Natural killer cell treated with Interleukin-12 subunit alpha and Interleukin-12 subunit beta and Interleukin-15 and Interleukin-18, amount 100 ng/mL, for 72 hours (primary cell): ENCODE measurements at places on chromosomes 5 and 9. TPM values are rescaled to one million over a fixed set of nuclear protein-coding genes. Genes with fewer than 3 reads are reported as not detected.

DNA sequence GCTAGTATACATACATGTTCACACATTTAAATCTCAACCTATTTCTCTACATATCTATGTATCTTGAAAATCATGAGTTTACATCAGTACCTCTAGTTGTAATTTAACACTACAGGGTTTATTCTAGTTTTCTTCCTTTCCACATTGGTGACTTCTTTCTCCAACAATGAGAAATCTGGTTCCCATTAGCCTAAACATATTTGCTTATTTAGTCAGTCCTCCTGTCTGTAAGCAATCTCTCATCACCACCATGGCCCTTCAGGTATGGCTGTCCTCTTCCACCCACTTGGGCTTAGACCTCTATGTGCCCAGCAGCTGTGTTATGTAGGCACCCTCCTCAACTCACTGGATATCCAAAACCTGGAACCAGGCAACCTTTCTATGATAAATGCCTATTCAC is 8.0 kb upstream of the SPATA31D1 start:
- DNase-seq = no peak

DNA sequence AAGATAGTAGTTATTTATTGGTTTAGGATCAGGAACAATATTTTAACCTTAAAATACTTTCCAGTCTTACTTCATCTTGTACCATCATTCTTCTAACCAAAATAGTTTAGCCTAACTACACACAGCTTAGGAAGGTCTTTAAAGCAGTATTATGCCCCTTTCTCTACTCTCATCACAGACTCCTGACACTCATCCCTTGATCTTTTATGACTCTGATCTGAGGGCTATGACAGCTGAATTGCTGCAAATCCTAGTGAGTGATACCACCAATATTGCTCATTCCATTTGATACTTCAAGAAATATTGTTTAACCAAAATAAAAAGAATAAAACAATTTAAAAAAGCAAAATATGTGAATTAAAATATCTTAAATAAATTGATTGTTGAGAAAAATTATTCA is 746.6 kb upstream of the ACO1 start:
- DNase-seq = no peak

GRCh38 chr9:70675868-70676370 is 261.5 kb upstream of the KLF9 start:
- no peak for DNase-seq

- DNase-seq = no peak
Measured at GRCh38 chr5:83513491-83513890, 41.9 kb downstream of the VCAN start.

DNA sequence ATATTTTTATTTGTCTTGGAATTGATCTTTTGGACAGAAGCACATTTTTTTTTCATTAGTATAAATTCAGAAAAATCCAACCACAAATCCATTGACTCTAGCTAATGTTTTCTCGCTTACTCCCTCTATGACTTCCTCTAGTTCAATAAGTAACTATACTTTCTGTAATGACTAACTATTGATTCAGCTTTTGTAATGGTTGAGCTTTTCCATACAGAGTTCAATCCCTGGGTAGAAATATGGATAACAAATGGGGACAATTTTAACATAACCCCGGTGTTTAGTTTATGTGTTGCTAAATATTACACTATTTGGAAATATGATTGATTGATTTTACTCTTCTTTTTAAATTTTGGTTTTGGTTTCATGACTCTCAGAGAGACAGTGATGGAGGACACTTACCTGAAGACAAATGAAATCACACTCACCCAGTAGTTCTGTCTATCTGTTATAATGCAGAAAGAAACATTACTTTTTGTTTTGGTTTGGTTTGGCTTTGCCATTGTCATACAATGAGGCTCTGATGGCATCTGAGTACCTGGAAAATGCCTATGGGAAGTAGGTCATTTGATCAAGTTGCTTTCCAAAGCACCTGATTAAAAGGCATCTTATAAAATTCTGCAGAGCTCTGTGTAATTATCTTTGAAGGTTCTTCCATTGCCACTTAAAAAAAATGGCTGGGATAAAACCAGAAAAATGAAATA is 309.7 kb upstream of the MPDZ start:
- DNase-seq = no peak

DNA sequence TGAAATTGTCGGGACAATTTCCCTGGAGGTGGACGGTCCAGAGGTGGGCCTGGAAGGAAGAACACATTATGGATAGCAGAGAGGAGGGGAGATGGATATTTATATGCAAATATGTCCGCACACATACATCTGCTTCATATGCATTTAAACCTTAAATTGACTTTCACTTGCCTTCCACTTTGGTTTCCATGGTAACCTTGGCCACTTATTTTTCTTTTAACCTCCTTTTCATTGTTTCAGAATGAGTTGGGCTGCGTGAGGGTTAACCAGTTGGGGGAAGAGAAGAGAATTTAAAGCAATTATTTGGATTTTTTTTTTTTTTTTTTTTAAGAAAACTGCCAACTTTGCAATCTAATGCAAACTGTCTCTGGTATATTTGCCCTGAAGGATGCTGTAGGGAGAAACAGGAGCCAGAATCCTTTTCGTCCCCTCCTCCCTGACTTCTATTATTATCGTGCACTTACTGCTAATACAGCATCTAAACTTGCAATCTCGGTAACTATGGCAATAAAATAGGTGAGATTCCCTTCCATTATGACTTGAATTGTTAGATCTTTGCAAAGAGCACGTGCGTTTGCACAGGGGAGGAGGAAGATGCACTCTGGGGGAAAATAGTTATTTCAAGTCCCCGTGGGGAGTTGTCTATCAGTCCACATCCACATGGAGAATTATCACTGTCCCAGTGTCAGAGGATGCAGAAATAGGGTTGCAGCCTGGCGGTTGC is 35.6 kb downstream of the TLR4 start:
- DNase-seq = no peak

- no peak for DNase-seq
Measured at GRCh38 chr9:107780960-107781359, 291.4 kb upstream of the KLF4 start.

GRCh38 chr9:101893661-101894646 is 155.5 kb upstream of the GRIN3A start:
- DNase-seq = no peak

- DNase-seq = no peak
Measured at GRCh38 chr5:61625137-61625561, 293.1 kb downstream of the ZSWIM6 start.

- no peak for DNase-seq
Measured at GRCh38 chr9:21121595-21122251, 19.9 kb downstream of the IFNW1 start.

DNA sequence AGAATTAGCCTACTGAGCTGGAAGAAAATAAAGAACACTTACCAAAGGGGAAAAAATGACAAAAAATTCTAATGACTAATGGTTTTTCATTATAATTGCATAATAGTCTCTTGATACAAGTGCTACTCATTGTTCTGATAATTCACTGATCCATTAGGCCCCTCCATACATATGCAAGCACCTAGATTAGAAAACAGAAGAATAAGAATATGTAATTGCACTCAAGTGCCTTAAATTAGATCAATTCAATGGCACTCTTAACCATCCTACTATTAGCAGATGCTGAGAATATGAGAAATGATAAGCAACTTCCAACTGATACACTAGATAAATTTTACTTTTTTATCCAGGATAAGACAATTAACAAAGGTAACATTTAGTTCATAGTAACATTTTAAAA is 440.9 kb upstream of the C9orf72 start:
- no peak for DNase-seq

GRCh38 chr5:143356855-143357583 is 46.5 kb downstream of the NR3C1 start:
- no peak for DNase-seq

- DNase-seq = no peak
Measured at GRCh38 chr9:119688547-119688946, 319.3 kb upstream of the BRINP1 start.

- no peak for DNase-seq
Measured at GRCh38 chr5:173243831-173244305, 8.9 kb upstream of the NKX2-5 start.

GRCh38 chr5:171493646-171494393 is 74.4 kb downstream of the FGF18 start:
- no peak for DNase-seq

- no peak for DNase-seq
Measured at GRCh38 chr9:35685506-35685905, 4.2 kb downstream of the TPM2 start.

GRCh38 chr9:79480639-79481038 is 91.1 kb upstream of the TLE4 start:
- DNase-seq = no peak

- no peak for DNase-seq
Measured at GRCh38 chr5:75050415-75050814, 1.9 kb downstream of the GCNT4 start.

DNA sequence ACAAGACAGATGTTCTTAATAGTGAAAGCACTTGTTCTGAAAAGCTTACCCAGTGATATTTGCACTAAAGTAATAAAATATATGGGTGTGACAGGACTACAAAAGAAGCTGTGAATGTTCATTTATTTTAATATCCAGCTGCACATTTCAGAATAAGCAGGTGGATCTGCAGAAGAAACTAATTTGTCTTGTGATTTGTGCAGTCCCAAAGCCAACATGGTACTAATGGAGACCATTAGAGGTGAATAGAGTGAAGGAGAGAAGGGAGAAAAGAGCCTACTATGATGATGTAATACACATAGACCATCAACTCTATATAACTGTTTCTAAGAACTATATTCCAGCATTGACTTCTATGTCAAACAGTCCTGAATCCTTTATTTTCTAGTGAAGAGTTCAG is 362.8 kb downstream of the ISL1 start:
- no peak for DNase-seq

GRCh38 chr9:38126730-38127129 is 57.7 kb upstream of the SHB start:
- DNase-seq = no peak

DNA sequence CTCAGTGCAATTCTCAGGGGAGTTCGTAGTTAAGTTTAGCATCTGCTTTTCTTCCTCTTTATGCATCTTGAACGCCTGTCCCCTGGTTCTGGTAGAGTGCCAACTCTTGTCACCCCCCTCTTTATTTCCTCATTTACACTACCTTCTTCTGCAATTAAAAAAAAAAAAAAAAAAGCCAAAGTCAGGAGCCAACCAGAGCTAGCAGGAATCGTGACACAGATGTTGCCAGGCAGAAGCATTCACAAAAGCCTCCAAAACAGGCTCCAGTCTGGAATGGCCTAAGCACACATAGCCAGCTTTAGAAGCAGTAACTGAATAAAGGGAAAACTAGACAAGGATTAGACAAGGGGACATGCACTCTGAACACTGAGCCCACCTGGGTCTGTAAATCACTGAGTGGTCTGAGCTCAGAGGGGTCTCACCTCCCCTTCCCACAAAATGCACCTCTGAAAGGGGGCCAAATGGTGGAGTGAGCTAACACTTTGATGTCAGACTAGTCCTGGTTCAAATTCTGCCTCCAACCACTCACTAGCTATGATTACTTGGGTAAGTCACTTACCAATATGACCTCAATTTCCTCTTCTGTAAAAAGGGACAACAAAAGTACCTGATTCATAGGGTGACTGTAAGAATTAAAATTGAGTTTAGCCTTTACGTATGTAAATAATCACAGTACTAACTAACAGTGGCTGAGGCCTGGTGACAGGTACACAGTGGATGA is 2.0 kb downstream of the CD74 start:
- DNase-seq = no peak

GRCh38 chr9:114806526-114806900 is 674 bp upstream of the TNFSF15 start:
- DNase-seq = no peak

GRCh38 chr5:38559428-38559827 is 3.0 kb upstream of the LIFR start:
- no peak for DNase-seq

DNA sequence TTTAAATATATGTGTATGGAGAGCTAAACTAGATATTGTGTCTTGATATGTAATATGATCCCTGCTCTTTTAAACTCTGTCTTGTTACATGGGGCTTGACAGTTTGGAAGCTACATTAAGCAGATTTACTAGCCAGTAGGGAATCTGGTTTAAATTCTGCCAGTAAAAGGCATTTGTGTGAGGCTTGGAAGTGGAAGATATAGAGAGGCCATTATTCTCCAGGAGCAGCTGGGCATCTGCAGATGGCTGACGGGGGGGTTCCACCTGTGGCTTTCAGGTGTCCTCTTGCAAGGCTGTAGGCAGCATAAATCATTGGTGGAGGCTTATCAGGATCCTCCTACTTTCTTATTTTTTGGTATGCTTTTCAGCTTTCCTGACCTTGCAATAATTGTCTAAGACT is 179.1 kb upstream of the FBXL7 start:
- no peak for DNase-seq

DNA sequence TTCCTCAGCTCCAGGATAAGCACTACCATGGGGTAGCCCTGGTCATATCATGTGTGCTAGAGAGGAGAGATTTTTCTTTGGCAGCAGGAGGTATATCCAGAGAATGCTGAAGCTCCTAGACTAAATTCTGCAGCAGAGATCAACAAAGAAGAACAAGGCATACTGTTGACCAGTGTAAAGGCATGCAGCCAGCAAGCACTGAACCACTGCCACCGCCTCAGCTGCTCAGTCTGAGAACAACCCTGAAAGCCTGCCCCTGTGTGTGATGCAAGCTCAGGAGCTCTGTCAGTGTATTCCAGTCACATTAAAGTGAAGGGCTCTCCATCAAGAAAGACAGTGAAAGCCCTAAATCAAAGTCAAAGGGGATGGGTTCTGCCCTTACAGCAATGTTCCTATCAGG is 439.5 kb upstream of the CD180 start:
- DNase-seq = no peak

GRCh38 chr5:110517396-110517795 is 209.1 kb downstream of the TMEM232 start:
- DNase-seq = no peak

- DNase-seq = no peak
Measured at GRCh38 chr5:114678778-114679177, 316.9 kb downstream of the KCNN2 start.

DNA sequence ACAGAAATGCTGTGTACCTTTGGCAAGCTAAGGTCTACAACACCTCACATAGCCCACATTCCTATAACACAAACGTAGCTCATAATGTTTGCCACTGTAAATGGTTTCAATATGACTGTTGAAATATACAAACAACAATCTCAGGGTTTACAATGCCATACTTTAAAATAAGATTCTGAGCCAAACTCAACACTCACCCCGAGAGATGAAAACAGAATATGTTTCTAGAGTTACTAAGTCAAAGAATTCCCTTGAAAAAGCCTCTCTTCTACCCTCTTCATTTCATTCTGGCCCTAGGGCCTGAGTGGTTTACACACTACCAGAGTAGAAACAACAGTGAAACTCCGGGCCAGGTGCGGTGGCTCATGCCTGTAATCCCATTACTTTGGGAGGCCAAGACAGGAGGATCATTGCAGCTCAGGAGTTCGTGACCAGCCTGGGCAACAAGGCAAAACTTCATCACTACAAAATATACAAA is 72.6 kb downstream of the MYO10 start:
- DNase-seq = no peak

The LHX2 gene
- not detected for total RNA-seq

The CD74 gene
- 767 TPM for total RNA-seq

The MIER3 gene
- total RNA-seq = 28.7 TPM

The GRXCR2 gene
- not detected for total RNA-seq

The HACD4 gene
- 3.1 TPM for total RNA-seq

The PCDH1 gene
- 5.9 TPM for total RNA-seq

The DNAH5 gene
- total RNA-seq = not detected

The FIBCD1 gene
- not detected for total RNA-seq

The MRPL36 gene
- total RNA-seq = 45.3 TPM

The DRD1 gene
- total RNA-seq = not detected

The ACER2 gene
- total RNA-seq = 2.6 TPM

The PCDHB11 gene
- total RNA-seq = not detected

The PCDHGA4 gene
- 0.48 TPM for total RNA-seq
